ENCODE measurements at places on chromosomes 6 and 20. TPM values are rescaled to one million over a fixed set of nuclear protein-coding genes. Genes with fewer than 3 reads are reported as not detected.
A peak's percentile ranks its signal among the peaks of the same experiment; 100 is the strongest.

DNA sequence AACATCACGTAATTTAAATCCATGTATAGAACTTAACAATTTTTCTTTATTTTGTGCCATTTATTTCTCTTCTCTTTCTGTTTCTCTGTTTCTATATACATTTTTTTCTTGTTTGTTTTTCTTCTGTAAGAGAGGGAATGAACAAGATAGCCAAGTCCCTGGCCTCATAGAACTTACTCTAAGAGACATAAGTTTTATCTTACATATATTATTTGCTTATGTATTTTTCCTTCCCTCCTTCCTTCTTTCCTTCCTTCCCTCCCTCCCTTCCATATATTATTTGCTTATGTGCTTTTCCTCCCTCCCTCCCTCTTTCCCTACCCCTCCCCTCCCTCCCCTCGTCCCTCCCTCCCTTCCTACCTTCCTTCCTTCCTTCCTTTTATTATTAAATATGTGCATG lies 13.0 kb downstream of the DOK5 start:
- no peak overlapping the region for H3K4me3 ChIP-seq
- DNase-seq = no peak
- H3K27ac ChIP-seq = no peak overlapping the region
- peaks cover 5% of the 10 kb centered on the region for H3K27me3 ChIP-seq
- H3K4me1 ChIP-seq = no peaks in the 10 kb centered on the region

DNA sequence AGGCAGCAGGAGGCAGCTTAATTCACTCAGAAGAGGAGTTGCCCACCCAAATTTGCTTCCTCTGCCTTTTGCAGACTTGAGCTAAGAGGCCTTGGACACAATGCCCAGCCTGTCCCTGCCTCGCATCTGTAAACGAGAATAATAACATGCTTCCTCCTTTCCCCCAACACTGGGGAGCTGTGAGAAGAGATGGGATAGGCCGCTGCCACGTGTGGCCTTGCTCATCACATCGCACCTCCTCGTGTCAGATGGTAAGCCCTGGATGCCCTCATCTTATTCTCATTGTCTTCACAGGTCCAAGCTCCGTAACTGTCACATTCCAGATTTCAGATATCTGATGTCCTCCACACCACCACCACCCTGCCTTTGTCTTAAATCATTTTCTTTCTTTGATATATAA lies 13.1 kb upstream of the TUBB2B start:
- H3K27me3 ChIP-seq = peaks cover 40% of the 10 kb centered on the region
- H3K4me1 ChIP-seq = no peaks in the 10 kb centered on the region
- no peak overlapping the region for H3K27ac ChIP-seq
- no peak for DNase-seq
- H3K4me3 ChIP-seq = no peak overlapping the region

ASIP gene
- total RNA-seq = not detected

DNA sequence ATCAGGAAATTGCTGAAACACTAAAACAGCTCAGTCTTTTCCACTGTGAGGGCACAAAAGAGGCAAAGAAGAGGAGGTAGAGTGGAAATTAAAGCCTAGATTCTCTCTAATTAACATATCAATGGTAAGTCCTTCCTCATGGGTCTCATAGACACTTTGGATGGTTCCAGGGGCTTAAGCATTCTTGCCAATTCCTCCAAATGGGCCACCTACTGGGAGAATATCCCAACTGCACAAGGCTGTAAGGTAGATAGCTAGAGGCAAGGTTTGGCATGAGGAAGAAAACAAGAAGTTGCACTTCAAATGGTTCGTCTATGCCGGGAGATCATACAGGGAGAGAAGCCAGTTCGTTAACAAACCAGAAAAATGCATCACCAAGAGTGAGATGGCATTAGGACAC lies 107.6 kb upstream of the KHDRBS2 start:
- H3K4me3 ChIP-seq = no peak overlapping the region
- H3K36me3 ChIP-seq = no peaks in the 10 kb centered on the region
- no peak for DNase-seq
- H3K27ac ChIP-seq = no peak overlapping the region
- H3K4me1 ChIP-seq = no peaks in the 10 kb centered on the region
- no peaks in the 10 kb centered on the region for H3K27me3 ChIP-seq

DNA sequence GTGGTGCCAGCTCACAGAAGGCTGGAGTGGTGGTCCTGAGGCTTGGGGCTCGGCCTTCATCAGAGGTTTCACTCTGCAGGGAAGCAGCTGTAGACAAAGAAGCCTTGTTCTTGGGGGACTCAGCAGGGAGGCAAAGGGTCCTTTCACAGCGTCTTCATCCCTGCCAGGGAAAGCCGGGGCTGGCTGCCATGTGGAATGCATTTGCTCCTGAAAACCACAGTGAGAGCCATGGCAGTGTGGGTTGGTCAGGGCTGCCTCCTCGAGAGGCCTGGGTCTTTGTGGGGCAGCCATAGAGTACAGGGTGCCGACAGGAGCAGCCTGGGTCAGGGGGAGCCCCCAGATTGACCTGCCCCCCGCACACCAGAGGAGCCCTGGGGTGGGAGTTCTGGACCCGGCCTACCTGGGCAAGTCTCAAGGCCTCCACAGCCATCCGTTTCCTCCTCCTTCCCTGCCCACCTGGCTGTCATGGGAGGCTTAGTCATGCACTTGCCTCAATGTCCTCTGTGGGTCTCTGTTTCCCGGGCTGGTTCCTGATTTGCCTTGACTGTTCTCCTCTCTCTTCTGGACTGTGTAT lies 144.0 kb downstream of the CDC5L start:
- H3K27me3 ChIP-seq = peaks cover 8% of the 10 kb centered on the region
- no peak for DNase-seq
- no peak overlapping the region for H3K4me3 ChIP-seq
- H3K27ac ChIP-seq = no peak overlapping the region

GRCh38 chr6:5214570-5215052 lies 46.1 kb downstream of the LYRM4 start:
- peaks cover 21% of the 10 kb centered on the region for H3K36me3 ChIP-seq
- H3K4me3 ChIP-seq = no peak overlapping the region
- peak; percentile 58 for DNase-seq
- no peak overlapping the region for H3K27ac ChIP-seq
- peaks cover 4% of the 10 kb centered on the region for H3K4me1 ChIP-seq

DNA sequence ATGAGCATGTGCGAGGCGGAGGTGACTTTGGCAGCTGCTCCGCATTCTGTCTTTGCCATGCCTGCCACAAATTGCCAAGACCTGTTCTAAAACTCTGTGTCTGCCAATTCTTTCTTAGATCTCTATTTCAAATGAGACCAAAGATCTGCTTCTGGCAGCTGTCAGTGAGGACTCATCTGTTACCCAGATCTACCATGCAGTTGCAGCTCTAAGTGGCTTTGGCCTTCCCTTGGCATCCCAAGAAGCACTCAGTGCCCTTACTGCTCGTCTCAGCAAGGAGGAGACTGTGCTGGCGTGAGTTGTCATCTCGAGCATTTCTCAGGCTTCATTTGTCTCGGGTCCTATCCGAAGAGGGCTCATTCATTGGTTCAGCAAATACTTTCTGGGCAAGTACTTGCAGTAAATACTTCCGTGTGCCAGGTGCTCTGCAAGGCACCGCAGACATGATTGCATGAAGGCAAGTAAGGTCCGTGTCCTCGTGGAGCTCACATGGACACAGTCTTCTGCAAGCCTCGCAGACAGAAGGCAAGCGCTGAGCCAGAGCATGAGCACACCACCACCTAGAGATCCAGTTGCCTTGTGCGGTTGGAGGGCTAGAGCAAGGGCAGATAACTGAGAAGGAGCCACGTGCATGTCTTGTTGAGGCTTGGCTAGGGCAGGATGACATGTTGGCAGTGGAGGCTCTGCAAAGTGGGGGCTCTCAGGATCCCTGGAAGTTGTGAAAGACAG lies 19.7 kb upstream of the MROH8 start:
- no peak for DNase-seq
- H3K27ac ChIP-seq = no peak overlapping the region
- no peak overlapping the region for H3K4me3 ChIP-seq
- peaks cover 27% of the 10 kb centered on the region for H3K4me1 ChIP-seq
- H3K36me3 ChIP-seq = peaks cover 47% of the 10 kb centered on the region
